ENCODE measurements at places on chromosomes 6 and 20.

DNA sequence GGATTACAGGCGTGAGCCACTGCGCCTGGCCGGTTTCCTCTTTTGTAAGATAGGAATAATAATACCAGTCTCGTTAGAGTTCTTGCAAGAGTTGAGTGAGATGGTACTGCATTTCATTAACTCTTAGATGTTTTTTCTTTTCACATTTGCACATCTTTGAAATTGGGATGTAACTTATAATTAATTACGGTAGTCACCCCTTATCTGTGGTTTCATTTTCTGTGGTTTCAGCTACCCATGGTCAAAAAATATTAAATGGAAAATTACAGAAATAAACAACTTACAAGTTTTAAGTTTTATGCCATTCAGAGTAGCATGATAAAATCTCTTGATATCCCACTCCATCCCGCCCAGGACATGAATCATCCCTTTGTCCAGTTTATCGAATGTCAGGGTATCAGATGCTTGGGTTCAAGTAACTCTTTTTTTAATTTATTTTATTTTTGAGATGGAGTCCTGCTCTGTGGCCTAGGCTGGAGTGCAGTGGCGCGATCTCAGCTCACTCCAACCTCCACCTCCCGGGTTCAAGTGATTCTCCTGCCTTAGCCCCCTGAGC, 15.4 kb downstream of the PTK7 start:
- no peak for DNase-seq

DNA sequence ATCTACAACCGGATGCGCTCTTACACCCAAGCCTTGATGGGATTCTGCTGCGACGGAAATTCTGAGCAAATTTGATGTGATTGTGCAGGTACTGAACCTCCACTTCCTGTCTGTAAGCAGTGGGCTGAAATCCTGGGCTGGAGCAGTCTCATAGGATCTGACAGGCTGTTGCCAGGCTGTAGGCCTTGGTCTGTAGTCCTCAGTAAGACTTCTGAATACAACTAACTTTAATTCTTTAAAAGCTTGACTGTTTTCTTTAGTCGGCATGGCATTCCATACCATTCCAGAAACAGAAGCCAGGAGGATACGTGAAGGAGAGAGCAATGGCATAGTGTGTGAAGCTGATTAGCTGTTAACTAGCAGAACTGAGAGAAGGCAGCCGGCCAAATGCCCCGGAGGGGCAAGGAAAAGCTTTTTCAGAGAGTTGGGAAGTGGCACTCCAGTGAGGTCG, 68.3 kb downstream of the ADTRP start:
- DNase-seq, result no peak

DNA sequence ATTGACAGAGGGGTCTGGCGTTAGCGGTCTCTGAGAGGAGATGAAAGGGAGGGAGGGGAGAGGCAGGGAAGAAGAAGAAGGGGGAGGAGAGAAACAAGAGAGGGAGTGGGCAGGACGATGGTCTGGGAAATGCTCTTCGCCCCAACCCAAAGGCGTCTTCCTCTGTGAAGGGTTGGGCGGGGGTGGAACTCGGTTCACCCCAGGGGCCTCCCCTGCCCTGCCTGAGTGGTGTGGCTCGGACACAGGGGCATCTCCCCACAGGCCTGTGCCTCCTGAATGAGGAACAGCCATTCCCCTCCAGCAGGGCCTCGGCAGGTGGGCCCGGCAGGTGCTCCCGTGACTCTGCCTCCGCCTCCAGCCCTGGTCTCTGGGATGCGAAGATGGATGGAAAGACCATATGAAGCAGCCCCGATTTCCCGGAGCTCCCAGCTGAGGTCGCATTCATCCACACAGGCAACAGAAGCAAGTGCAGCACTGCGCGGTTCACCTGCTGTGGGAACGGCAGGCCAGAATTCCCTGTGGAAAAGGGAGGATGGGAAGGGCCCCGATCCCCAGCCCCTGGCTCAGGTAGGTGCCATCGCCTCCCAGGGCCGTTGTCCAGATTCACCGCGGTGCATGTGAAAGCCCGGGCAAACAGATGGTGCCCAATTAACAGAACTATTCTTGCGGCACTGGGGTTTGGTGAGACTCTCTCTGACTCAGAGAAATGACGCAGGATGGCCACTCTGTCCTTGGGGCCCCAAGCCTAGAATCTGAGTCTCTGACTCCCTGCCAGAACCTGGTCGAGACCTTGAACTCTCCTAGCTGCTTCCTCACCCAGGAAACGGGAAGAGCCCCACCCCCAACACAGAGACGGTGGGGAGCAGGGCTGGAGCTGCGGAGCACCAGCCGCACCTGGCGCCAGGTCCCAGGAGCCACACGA, 29.4 kb upstream of the RPS6KA2 start:
- no peak for DNase-seq

DNA sequence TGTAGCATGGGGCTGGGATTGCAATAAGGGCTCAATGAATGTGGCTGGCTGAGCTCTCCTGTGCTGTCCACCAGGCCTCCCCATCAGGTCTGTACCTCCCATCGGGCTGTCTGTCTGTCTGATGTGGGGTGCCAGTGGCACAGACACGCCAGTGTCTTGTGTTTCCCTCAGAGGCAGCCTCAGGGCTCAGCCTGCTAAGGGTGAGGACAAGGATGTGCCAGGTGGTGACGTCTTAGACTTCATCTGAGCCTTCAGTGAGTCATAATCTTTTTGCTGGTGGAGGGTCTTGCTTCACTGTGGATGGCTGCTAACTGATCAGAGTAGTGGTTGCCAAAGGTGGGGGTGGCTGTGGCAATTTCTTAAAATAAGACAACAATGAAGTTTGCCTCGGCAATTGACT, 194.7 kb downstream of the NRN1 start:
- no peak for DNase-seq

GRCh38 chr6:167405778-167406532, 81.1 kb downstream of the TTLL2 start:
- DNase-seq, result no peak

DNA sequence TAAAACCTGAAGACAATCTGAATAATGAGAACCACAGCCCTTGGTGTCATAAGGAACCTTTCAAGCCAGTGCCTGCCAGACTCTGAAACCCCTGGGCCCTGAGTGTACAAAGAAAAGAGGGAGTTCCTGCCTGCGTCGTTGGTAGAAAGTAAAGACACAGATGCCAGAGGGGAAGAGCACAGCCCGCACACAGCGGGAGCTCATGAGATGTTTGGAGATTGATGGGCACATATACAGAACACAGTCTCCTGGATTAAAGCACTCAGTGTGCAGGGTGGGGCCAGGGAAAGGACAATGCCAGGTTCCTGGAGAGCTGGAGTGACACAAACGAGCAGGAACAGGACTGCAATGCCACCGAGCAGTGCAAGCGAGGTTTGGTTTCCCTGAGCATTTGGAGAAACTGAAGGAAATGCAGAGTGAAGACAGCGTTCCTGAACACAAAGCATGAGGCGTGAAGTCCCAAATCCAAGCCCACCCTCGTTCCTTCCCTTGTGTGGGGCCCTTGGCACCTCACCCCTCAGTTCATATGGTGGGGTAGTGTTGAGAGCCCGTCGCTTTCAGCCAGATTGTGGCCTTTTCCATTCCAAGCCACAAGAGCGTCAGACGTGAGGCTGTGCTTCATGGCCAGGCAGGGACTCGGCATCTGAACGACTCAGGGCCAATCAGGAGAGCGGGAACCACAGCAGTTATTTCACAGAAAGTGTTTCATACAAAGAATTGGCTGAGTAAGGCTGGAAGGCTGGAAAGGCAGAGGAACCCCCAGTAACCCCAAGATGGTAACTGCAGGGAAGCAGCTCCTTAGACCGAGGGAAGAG, 41.0 kb upstream of the RPS6KA2 start:
- DNase-seq, result no peak

GRCh38 chr6:43806758-43807227, 36.8 kb downstream of the VEGFA start:
- DNase-seq, result no peak

DNA sequence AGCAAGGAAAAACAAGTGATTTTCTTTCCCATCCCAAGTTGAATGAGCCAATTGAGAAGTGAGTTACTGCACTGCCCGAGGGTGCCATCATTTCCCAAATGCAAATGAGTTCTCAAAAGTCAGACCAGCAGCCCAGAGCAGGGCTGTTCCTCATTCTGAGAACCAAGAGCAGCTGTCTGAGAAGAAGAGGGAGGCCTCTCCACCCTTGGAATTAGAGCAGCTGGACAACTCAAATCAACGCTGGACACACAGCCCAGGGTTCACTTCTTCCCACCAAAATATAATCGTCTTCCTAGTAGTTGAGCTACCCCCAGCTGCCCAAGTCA, 4.6 kb upstream of the PREX1 start:
- no peak for DNase-seq

DNA sequence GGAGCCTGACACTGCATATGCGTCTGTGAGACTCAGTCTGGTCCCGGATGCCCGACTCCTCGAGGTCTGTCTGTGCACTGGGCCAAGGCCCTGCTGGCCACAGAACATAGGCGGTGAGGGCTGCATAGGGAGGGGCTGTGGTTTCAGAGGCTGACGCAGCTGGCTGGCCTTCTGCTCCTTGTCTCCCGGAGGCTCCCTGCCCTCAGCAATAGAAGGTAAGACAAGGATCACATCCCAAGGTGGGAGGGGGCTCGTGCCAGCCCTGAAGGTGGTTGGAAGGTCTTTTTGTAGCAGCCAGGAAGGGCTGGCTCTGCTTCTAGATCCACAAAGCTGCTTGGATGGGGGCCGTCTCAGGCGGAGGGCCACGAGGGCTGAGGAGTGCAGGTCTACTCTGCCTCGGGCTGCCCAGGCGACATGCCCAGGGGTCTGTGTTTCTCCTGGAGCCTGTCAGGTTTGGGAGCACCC, 239.8 kb upstream of the SULF2 start:
- no peak for DNase-seq

DNA sequence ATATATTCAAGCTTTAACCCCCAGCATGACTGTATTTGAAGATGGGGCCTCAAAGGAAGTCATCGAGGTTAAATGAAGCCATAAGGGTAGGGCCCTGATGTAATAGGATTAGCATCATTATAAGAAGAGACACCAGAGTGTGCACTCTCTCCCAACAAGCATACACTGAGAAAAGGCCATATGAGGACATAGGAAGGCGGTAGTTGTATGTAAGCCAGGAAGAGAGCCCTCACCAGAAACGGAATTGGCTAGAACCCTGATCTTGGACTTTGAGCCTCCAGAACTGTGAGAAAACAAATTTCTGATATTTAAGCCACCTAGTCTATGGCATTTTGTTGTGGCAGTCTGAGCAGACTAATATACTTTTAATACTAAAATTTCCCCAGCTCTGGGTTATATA, 150.1 kb upstream of the STXBP5 start:
- DNase-seq, result no peak

- peak; percentile 96 for DNase-seq
Measured at GRCh38 chr20:63978319-63979228, 868 bp downstream of the SAMD10 start.

GRCh38 chr20:46539113-46539512, 11.3 kb downstream of the OCSTAMP start:
- no peak for DNase-seq

DNA sequence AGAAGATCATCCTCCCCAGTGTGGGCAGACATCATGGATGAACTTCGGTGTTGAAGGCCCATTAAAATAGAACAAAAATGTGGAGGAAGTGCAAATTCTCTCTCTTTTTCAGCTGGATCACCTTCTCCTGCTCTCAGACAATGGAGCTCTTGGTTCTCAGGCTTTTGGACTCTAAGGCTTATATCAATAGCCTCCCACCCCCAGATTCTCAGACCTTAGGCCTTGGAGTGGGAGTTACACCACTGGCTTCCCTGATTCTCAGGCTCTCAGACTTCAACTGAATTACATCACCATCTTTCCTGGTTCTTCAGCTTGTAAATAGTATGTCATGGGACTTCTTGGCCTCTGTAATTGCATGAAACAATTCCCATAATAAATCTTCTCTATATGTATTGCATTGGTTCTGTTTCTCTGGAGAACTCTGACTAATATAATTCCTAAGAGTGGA, 36.6 kb downstream of the NSFL1C start:
- DNase-seq, result no peak

GRCh38 chr20:63896264-63897105, 1.6 kb downstream of the DNAJC5 start:
- DNase-seq, result peak; percentile 49

DNA sequence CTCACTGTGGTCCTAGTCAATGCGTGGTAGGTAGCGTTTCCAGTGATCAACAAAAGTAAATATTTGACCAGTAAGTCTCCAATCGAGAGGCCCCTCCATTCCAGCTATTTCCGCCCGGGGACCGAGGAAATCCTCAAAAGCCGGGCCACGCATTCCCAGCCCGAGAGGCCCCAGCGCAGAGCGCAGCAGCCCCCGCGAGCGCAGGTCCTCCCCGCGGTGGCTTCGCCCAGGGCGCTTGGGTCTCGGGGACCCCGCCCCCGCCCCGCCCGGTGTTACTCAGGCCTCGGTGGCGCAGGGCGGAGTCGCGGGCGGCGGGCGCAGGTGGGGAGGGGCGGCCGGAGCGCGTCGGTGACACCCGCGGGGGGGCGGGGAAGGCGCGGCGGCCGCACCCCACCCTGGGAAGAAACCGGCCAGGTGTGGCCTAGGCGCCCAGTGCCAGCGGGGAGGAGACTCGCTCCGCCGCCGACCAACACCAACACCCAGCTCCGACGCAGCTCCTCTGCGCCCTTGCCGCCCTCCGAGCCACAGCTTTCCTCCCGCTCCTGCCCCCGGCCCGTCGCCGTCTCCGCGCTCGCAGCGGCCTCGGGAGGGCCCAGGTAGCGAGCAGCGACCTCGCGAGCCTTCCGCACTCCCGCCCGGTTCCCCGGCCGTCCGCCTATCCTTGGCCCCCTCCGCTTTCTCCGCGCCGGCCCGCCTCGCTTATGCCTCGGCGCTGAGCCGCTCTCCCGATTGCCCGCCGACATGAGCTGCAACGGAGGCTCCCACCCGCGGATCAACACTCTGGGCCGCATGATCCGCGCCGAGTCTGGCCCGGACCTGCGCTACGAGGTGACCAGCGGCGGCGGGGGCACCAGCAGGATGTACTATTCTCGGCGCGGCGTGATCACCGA, at the start of gene DSP:
Gene DSP (plus strand): TSS at position 497 of the 890 bp plus-strand sequence. CDS start 245 bp downstream, at position 742.
- peak; percentile 93 for DNase-seq

DNA sequence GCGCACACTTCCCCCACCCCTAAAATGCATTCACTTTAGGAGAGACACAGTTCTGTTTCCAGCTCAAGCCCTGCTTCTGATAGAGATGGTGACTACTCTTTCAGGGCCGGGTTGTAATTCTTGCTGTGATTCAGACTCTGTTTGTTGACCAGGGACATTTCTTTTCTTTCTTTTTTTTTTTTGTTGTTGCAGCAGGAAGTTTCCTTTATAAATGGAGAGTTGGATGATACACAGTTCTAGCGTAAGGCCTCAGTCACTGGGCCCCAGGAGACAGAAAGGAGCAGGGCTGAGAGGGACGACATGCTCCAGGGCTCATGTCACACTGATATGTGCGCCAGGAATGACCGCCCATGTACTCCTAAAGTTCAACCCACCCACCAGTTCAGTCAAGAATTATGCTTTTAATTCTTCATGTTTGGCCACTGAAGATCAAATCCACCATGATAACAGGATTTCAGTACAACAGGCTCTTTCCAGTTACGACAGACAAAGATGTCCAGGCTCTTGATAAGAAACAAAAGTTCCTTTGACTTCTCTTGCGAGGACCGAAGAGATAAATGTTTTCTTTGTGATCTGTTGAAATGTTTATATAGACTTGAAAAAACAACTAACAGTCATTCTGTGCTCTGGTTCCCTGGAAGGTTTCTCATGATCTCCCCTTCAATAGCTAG, 142.5 kb downstream of the CD164 start:
- no peak for DNase-seq

GRCh38 chr20:53195876-53196610, 223.9 kb downstream of the TSHZ2 start:
- no peak for DNase-seq
